Pancreas (tissue), 10 donors: ENCODE measurements at places on chromosomes 12 and 14. TPM values are rescaled to one million over a fixed set of nuclear protein-coding genes. Genes with fewer than 3 reads are reported as not detected.

- H3K27ac ChIP-seq: no peak overlapping the region
- DNase-seq: no peak
- H3K27me3 ChIP-seq: no peaks in the 10 kb centered on the region
- no peak overlapping the region for H3K4me3 ChIP-seq
- peaks cover 6% of the 10 kb centered on the region for H3K4me1 ChIP-seq
- H3K36me3 ChIP-seq: no peaks in the 10 kb centered on the region
Observed at GRCh38 chr12:112939761-112940381, 1.6 kb downstream of the OAS3 start.

DNA sequence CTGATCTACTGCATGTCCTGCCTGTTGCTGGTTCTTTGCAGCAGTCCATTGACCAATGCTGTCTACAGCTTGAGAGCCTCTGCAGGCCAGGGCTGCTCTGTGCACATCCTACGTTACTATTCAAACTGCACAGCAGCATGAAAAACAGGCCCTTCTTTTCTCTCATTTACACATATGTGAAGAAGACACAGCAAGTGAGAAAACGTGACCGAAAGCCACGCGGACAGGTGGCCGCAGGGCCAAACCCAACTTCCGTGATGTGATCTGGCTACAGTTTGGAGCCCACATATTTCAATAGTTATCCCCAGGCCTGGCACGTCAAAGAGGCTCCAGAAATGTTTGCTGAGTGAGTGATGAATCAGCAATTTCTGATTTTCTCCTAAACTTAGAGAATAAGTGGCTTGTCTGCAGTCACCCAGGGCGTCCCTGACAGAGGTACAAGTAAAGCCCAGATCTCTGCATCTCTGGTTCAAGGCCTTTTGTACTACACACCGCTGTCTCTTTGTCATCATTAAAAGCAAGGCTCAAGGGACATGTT is 17.9 kb upstream of the TCL1B start:
- no peaks in the 10 kb centered on the region for H3K27me3 ChIP-seq
- H3K27ac ChIP-seq: no peak overlapping the region
- DNase-seq: no peak
- H3K36me3 ChIP-seq: no peaks in the 10 kb centered on the region
- peaks cover 22% of the 10 kb centered on the region for H3K4me1 ChIP-seq
- no peak overlapping the region for H3K4me3 ChIP-seq

DNA sequence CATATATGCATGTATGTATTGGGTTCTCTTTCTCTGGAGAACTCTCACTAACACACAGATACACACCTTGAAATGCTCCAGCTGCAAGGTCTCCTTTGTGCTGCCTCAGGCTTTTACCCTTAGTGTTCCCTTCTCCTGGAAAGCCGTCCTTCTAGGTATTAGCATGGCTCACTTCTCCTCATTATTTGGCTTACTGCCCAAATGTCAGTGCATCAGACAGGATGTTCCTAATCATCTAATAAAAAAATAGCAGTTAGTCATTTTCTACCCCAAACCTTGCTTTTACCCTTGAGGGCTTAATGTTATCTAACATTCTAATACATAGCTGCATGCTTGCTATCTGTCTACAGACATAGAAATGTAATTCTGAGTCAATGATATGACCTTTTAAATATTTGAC is 109.0 kb upstream of the SLC16A7 start:
- no peaks in the 10 kb centered on the region for H3K27me3 ChIP-seq
- no peak overlapping the region for H3K27ac ChIP-seq
- DNase-seq: no peak
- H3K4me1 ChIP-seq: no peaks in the 10 kb centered on the region
- no peaks in the 10 kb centered on the region for H3K36me3 ChIP-seq

GRCh38 chr12:84599539-84599938 is 313.1 kb downstream of the SLC6A15 start:
- no peaks in the 10 kb centered on the region for H3K36me3 ChIP-seq
- no peaks in the 10 kb centered on the region for H3K27me3 ChIP-seq
- no peak overlapping the region for H3K27ac ChIP-seq
- no peak overlapping the region for H3K4me3 ChIP-seq

DNA sequence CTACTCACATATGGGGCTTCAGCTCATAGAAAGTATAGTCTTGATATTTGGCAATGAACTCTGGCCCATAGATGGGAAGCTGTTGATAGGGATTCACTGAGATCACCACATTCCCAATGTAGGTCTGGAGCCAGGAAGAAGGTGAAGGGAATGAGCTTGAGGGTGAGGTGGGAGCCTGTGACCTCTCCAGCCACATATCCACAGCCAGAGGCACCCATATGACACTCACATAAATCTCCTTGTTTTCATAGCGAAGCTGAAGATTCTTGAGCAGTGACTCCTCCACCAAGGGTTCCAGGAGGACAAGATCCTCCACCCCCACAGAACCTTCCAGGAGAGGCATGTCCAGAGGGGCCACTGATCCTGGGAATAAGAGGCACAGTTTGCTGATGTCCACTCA is 1.9 kb downstream of the MYO1A start:
- H3K36me3 ChIP-seq: no peaks in the 10 kb centered on the region
- no peaks in the 10 kb centered on the region for H3K4me1 ChIP-seq
- no peak overlapping the region for H3K4me3 ChIP-seq
- no peak for DNase-seq
- H3K27ac ChIP-seq: no peak overlapping the region

KIF21A gene
- 11.0 TPM for total RNA-seq

GNG2 gene
- 1.7 TPM for total RNA-seq

CMKLR1 gene
- total RNA-seq: 5.5 TPM

SLC17A8 gene
- not detected for total RNA-seq
